ENCODE measurements at places on chromosomes 4 and X.

- no peak for DNase-seq
These were observed 21.7 kb upstream of the CXCL8 start for GRCh38 chr4:73718375-73719373.

GRCh38 chrX:8377041-8377440 is 87.6 kb upstream of the VCX3B start:
- no peak for DNase-seq

DNA sequence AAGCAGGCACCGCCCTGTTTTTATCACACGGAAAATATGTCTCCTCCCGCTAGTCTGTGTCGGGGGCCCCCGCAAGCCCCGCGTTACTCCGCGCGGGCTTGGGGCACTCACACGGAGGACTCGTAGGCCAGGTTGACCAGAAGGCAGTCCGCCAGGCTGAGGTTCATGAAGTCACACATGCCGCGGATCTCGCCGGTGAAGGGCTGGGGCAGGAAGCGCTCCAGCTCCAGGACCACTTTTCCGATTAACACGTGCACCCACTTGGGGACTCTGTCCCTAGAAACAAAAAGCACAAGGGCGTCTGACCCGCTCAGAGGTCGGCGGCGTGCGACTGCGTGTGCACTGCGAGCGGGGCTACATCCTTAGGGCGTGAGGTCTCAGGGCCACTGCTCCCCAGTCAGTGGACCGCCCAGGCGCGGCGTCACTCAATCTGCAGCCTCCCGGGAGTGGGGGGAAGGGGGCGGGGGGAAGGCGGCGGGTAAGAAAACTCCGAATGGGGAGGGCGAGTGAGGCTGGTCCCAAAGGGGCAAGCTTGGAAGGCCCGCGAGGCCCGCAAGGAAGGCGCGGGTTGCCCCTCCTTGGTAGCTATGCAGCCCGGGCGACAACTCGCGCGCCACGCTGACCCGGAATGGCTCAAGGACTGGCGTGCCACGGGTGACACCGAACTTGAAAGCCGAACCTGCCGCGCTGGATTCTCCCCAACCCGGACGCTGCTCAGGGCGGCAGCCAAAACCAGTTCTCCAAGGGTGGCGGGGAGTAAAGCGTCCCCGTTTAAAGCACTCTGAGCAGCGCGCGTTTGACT is 722 bp downstream of the NAAA start:
- peak; percentile 57 for DNase-seq

- no peak for DNase-seq
These were observed 323.4 kb downstream of the PCDH7 start for GRCh38 chr4:31043382-31044062.

DNA sequence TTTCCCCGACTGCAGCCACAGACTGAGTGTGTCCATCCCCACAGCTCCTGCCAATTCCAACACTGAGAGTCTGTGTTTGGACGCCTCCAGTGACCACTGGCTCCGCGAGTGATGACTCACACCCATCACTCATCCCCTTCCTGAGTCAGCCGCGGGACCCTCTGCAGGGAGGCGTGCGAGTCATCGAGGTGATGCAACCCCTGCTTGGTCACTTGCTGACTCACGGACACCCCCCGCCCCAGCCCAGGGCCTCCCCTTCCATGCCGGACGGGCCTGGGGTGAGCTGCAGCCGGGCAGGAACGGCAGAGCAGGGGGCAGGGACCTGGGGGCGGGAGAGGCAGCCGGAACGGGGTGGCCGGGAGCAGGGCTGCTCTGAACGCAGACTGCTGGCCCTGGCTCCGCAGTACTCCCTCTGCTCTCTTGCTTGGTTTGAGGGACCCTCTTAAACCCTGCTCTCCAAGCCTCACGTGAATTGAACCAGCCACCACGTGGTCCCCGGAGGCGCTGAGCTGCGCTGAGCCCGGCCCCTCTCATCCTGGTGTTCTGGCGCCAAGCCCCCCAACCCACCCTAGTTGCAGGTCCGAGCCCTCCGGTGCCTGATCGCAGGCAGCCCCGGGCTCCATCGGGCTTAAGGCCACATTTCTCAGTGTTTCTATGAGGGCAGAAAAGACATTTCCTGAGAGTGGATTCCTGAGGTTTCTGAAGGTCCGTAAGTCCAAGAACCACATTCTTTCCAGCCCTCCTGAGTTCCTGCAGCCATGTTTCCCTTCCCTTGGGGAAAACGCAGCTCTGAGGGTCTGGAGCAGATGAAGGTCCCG is 32.4 kb downstream of the FGFRL1 start:
- peak; percentile 38 for DNase-seq

DNA sequence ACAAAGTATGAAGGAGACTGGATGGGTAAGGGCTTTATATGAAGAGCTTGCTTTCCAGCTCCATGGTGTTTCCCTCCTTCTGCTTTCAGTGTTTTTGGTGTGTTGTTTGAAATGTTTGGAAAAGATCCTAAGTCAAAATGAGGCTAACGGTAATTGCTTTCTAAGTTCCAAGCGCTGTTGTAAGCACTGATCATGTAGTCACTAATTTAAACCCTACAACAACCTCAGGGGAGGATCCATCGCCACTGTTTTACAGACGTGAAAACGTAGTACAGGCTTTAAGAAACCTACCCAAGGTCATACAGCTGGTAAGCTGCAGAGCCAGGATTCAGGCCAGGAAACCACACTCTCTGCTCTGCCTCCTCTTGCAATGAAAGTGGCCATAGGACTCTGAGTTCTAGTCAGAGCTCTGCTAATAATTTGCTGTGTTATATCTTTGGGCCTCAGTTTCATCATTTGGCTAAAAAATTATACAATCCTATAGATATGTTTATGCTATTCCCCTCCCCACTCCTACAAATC is 102.9 kb upstream of the PGRMC2 start:
- no peak for DNase-seq

DNA sequence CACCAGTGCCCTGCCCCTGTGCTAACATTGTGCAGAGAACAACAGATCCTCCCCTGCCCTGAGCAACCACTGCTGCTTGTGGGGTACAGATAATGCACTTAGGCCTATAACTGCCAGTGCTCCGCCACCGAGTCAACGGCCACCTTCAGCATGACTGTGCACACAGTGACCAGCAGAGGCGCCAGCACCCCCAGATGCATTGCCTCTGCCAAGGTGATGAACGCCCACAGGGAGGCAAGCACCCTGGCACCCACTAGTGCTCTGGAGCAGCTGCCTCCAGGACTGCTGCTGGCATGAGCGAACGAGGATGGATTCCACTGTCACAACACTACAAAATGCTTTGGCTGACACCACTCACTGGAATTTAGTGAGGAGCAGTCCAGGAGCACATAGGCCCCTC is 38.2 kb downstream of the SPIN2B start:
- no peak for DNase-seq

DNA sequence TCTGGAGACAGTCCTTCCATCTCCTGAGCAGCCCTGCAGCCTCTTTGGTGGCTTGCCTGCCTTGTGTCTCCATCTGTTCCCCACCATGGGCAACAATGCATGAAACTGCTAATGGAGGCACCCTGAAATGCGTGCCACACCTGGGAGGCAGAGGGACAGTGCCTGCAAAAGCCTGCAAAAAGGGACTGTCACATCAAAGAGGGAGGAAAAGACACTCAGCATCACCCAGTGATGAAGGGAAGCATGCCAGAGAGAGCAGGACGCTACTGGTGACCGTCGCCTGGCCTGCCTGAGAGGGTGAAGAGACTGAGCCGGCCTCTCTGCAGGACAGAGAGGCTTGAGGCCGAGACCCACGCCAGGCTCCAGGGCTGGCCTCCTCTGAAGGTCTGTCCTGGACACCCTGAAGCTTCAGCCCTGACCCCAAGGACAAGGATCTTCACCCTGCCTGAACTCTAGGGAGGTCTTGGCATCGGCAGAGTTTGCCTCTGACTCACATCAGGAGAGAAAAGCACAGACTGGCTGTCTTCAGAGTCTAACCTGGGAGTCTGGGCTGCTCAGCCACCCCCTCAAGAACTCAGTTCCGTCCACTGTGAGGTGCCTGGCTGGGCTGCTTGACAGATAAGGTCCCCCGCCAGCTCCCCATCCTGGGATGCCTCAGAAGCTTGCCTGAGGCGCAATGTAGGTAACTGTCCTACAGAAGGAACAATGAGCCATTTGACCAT is 8.1 kb downstream of the ACSL1 start:
- DNase-seq, result no peak

DNA sequence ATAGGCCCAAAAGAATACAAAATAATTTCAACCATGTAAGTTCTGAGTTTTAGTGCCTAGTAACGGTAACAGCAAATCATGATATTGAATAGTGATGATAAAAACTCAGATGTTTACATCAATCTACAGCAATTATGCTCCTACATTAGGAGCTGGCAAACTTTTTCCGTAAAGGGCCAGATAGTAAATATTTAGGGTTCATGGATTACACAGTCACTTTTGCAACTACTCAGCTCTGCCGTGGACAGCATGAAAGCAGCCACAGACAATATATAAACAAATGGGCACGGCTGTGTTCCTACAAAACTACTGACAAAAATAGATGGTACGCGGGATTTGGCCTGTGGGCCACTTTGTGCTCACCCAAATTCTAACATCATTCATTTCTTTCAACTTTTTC is 167.8 kb upstream of the NAP1L5 start:
- DNase-seq, result no peak

GRCh38 chr4:13047591-13047990 is 436.5 kb downstream of the RAB28 start:
- DNase-seq, result no peak

GRCh38 chr4:10762561-10762960 is 78.0 kb upstream of the CLNK start:
- no peak for DNase-seq

DNA sequence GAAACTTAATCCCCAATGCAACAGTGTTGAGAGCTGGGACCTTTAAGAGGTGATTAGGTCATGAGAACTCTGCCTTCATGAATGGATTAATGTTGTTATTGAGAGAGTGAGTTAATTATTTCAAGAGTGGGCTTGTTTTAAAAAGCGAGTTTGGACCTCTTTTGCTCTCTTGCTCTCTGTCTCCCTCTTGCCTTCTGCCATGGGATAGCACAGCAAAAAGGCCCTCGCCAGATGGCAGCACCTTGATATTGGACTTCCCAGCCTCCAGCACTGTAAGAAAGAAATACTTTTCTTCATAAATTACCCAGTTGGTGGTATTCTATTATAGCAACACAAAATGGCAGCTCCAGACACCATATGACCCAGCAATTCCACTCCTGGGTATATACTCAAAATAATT is 7.0 kb upstream of the ATP6AP2 start:
- DNase-seq, result no peak

- DNase-seq, result no peak
These were observed 1646.9 kb upstream of the ADGRL3 start for GRCh38 chr4:59553063-59553720.

- no peak for DNase-seq
These were observed 11.7 kb downstream of the FGFRL1 start for GRCh38 chr4:1023075-1023640.

DNA sequence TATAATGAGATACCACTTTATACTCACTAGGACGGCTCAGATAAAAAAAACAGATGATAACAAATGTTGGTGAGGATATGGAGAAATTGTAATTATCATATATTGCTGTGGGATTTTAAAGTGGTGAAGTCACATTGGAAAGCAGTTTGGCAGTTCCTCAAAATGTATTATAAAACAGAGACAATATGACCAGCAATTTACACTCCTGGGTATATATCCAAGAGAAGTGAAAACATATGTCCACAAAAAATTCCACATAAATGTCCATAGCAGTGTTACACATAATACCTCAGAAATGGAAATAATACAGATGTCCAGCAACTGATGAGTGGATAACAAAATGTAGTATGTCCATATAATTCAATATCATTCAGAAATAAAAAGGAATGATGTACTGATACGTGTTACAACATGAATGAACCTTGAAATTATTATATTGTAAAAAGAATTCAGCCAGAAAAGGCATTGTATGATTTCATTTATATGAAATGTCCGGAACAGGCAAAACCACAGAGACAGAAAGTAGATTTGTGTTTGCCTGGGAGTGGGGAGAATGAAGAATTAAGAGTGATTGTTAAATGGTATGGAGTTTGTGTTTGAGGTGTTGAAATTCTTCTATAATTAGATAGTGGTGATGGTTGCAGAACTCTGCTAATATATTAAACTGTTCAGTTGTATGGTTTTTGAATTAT is 220.9 kb downstream of the SLC7A11 start:
- DNase-seq, result no peak

DNA sequence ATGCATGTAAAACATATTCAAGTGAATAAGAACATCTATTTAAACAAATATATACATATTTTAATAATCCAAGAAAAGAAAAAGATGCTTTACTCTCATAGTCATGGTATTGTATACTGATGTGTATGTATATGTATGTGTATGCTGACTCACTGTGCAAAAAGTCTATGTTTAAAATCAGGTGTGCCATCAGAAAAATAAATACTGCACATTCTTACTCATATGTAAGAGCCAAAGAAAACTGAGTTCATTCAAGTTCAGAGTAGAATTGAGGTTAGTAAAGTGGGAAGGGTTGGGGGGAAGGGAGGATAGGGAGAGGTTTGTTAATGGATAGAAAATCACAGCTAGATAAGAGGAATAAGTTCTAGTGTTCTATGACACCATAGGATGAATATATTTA is 403.9 kb upstream of the SMIM31 start:
- DNase-seq, result no peak

DNA sequence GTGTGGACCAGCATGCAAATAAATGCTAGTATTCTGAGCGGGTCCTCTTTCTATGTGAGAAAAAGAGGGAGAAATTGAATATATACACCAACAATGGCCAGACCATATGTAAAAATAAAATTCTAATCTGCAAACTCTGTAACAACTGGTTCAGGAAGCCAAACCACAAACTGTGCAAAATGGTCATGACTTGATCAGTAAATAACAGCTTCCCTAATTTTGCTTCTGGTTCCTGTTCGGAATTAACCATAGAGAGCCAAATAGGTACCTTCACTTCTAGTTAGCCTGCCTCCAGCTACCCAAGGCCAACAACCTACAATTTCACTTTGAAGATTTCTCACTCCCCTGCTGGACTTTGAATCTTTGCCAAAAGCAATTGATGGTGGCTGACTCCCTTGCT is 1313.2 kb downstream of the ADGRL3 start:
- no peak for DNase-seq

- DNase-seq, result no peak
These were observed 420.8 kb downstream of the ARHGAP24 start for GRCh38 chr4:85895755-85896154.

DNA sequence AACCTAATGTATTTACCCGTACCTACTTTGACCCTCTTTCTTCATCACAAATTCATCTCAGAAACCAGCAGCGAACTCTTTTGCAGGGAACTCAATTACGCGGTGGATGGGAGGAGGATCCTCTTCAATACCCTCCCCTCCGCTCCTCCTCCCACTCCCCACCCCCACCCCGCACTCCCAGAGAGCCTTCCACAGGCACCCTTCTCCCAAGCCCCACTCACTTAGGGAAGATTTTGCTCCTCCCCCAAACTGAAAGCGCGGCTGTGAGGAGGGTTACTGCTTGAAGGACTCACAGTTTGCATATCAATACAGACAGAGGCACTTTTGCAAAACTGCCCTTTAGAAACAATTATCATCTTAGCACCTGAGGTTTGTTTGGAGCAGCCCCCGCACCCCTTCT is 960 bp upstream of the IL1RAPL1 start:
- peak; percentile 40 for DNase-seq

- DNase-seq, result no peak
These were observed 44.9 kb upstream of the TXK start for GRCh38 chr4:48178931-48179330.

GRCh38 chr4:86401826-86402225 is 42.0 kb upstream of the MAPK10 start:
- no peak for DNase-seq

- DNase-seq, result no peak
These were observed 14.8 kb downstream of the SOWAHB start for GRCh38 chr4:76883147-76883546.

GRCh38 chr4:55396308-55397125 is 760 bp downstream of the TMEM165 start:
- DNase-seq, result peak; percentile 49

GRCh38 chr4:146245246-146245645 is 30.9 kb downstream of the REELD1 start:
- DNase-seq, result no peak

All from head of caudate nucleus (tissue), 42 donors.